ENCODE measurements at places on chromosomes 7 and 10.

- DNase-seq = no peak
Measured at GRCh38 chr7:128366986-128367385, 5.5 kb upstream of the PRRT4 start.

- no peak for DNase-seq
Measured at GRCh38 chr10:60414877-60415585, 25.4 kb upstream of the ANK3 start.

- no peak for DNase-seq
Measured at GRCh38 chr7:103781409-103781808, 208.0 kb downstream of the RELN start.

- DNase-seq = no peak
Measured at GRCh38 chr7:153245809-153246208, 486.3 kb downstream of the ACTR3B start.

DNA sequence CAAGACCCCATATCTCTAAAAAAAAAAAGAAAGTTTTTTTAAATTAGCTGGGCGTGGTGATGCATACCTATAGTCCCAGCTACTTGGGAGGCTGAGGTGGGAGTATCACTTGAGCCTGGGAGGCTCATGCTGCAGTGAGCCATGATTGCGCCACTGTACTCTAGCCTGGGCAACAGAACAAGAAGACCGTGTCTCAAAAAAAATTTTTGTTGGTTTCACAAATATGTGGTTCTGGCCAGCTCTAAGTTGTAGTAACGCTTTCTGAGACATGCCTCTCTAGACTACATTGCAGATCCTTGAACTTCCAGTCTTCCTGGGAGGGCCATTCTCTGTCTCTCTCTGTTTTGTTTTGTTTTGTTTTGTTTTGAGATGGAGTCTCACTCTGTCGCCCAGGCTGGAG lies 24.6 kb upstream of the RHBDD2 start:
- no peak for DNase-seq

- DNase-seq = no peak
Measured at GRCh38 chr7:26441002-26441521, 149.4 kb downstream of the SNX10 start.

GRCh38 chr7:116978006-116978405 lies 24.7 kb downstream of the ST7 start:
- DNase-seq = no peak

All from CD8-positive, alpha-beta T cell (primary cell).